Peyer's patch (tissue), 4 donors: ENCODE measurements at places on chromosomes 11 and 22. TPM values are rescaled to one million over a fixed set of nuclear protein-coding genes. Genes with fewer than 3 reads are reported as not detected.

DNA sequence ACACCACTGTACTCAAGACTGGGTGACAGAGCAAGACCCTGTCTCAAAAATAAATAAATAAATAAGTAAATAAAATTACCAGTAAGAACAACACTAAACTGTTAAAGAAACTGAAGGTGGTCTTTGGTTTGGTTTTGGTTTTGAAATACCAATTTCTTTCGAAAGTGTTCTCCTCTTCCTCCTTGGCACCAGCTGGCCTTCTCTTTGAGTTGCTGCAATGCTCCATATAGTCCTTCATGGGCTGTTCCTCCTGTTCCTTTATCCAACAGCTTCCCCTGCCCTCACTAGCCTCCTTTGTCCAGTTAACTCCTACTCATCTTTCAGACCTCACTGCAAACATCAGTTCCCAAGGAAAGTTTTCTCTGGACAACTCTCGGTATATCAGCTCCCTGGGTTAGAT is 5.0 kb upstream of the UVRAG start:
- peak; percentile 38 for DNase-seq

GRCh38 chr11:73656985-73657384 is 10.6 kb downstream of the PLEKHB1 start:
- DNase-seq: no peak

GRCh38 chr11:776561-777287 is 563 bp downstream of the GATD1 start:
- DNase-seq: no peak

DNA sequence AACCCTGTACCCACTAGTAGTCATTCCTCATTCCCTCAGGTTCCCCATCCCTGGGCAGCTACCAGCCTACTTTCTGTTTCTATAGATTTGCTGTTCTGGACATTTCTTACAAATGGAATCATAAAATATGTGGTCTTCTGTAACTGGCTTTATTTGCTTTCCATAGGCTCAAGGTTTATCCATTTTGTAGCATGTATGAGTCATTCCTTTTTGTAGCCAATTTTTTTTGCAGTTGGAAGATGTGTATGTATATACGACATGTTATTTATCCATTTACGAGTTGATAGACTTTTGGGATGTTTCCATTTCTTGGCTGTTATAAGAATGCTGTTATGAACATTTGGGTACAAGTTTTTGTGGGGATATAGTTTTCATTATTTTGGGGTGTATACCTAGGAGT is 130.6 kb downstream of the WNT11 start:
- DNase-seq: no peak

GRCh38 chr22:47123006-47123826 is 360.8 kb downstream of the TBC1D22A start:
- no peak for DNase-seq

DNA sequence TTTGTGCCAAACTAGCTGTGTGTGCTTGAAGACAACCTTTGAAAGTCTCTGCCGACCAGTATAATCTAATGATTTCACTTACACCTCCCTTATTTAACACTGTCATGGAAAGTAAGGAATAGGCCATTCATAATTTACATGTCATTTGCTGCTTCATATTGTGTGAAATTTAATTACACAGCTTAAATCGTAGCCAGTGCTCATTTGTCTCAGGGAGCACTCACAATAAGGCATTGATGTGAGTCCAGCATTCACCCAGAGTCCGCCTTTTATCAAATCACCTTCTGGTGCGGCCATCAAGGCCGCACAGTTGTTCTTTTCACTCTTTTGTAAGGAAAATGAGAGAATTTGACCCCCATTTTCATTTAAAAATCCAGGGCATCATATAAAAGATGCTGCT is 46.9 kb downstream of the PAX6 start:
- DNase-seq: no peak

DNA sequence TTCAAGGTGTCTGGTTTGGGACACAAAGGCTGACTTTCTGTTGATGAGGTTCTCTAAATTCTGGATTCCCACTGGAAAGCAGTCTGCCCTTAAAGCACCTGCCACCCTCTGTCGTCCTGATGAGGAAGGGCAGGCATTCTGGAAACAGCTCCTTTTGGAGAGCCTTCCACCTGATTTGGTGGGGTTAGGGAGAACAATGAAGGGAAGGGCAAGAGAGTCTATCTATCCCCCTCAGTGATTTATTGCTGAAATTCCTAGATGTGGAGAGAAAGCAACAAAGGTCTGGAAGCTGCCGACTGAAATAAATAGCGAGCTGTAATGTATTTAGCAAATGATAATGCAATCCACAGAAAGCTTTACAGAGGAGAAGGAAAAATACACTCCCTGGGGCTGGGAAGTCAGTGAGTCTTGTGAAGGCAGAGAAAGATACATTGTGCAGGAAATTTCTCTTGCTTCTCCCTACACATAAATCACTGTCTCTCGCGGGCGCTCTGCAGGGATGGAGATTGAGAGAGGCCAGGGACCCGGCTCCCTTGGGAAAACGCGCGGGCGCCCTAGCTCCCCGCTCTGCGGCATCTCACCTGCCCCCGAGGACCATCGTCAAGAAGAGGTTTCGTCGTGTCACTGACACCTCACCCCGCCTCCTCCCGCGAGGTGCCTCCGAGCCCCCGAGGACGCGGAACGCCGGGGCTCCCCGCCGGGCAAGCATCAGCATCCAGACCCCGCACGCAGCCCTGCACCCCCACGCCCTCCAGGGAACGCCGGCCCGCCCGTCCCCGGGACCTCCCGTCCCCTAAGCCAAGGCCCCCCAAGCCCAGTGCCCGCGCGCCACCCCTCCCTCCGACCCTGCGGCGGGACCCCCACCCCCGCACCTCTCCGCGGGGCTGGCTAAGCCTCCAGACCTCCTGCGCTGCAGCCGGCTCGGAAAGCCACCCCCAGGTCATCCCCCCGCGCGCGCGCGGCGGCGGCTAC is 673 bp downstream of the CDON start:
- DNase-seq: no peak

GRCh38 chr22:23279781-23280180 is 99.5 kb downstream of the BCR start:
- DNase-seq: no peak

DNA sequence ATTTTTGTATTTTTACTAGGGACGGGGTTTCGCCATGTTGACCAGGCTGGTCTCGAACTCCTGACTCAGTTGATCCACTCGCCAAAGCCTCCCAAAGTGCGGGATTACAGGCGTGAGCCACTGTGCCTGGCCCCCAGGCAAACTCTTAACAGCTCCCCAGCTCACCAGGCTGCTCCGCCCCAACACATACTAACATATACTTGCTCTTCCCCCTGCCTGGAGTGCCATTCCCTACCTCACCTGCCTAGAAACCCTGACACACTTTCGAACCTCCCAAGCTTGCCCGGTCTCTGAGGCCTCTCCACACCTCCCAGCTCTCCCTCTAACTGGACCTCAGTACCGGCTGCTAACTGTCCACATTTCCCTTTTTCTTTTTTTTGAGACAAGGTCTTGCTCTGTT is 8.5 kb downstream of the MAP4K2 start:
- no peak for DNase-seq

- DNase-seq: no peak
These were observed 23.6 kb downstream of the MORC2 start for GRCh38 chr22:30944986-30945385.

- DNase-seq: no peak
These were observed 42.3 kb upstream of the NFRKB start for GRCh38 chr11:129937592-129938238.

GRCh38 chr11:95267601-95268213 is 36.7 kb upstream of the SESN3 start:
- DNase-seq: no peak

GRCh38 chr22:49667236-49667635 is 160.4 kb downstream of the BRD1 start:
- peak; percentile 38 for DNase-seq

GRCh38 chr11:8567602-8568198 is 26.3 kb downstream of the STK33 start:
- DNase-seq: no peak

- no peak for DNase-seq
These were observed 42.9 kb upstream of the AKIP1 start for GRCh38 chr11:8867931-8868631.

DNA sequence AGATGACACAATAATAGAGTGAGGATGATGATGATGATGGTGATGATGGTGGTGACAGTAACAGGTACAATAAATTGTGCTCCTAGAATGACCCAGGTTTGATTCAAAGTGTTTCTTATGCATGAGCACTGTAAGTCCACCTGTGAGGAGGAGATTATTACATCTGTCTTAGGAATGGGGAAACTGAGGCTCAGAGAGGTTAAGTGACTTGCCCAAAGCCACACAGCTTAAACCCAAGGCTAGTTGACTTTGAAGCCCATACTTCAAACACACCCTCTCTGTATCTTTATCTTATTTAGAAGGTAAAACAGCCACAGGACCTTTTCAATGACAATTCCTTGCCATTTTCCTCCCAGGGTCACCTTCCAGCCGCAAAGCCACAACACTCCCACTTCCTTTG is 88.9 kb downstream of the MIAT start:
- no peak for DNase-seq

DNA sequence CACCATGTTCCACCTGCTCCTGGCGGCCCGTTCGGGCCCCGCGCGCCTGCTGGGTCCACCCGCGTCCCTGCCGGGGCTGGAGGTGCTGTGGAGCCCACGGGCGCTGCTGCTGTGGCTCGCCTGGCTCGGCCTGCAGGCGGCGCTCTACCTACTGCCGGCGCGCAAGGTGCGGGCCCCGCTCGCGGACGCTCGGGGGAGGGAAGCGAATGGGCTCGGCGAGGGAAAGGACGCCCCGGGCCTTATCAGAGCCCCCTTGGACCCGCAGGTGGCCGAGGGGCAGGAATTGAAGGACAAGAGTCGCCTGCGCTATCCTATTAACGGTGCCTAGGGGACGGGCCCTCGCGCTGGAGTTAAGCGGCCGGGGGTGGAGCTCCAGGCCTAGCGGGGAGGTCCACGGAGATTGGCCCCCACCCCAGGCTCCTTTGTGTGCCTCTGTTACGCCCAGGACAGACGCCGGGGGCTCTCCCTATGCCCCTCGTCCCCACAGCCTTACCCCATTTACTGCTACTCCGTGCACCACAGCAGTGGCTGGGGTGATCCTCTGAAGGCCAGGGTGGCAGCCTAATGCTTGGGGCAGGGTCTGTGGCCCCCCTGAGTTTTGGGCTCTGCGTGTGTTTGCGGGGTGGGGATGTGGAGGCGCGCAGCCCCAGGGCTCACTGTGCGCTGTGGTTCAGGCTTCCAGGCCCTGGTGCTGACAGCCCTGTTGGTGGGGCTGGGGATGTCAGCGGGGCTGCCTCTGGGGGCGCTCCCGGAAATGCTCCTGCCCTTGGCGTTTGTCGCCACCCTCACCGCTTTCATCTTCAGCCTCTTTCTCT is 1.1 kb downstream of the TM7SF2 start:
- DNase-seq: peak; percentile 87

Gene RPS25
- total RNA-seq: 746 TPM

Gene PRAME
- total RNA-seq: not detected

Gene DEUP1
- total RNA-seq: not detected

Gene TRIM66
- 12.1 TPM for total RNA-seq

Gene CBY1
- total RNA-seq: 19.5 TPM

Gene OR8G5
- total RNA-seq: not detected

Gene ZNF214
- total RNA-seq: 3.3 TPM

Gene OR10S1
- total RNA-seq: not detected
